ENCODE measurements at places on chromosomes 1 and 21. TPM values are rescaled to one million over a fixed set of nuclear protein-coding genes. Genes with fewer than 3 reads are reported as not detected.

- peak; percentile 46 for DNase-seq
Measured at GRCh38 chr1:202131956-202132821, 9.5 kb downstream of the GPR37L1 start.

DNA sequence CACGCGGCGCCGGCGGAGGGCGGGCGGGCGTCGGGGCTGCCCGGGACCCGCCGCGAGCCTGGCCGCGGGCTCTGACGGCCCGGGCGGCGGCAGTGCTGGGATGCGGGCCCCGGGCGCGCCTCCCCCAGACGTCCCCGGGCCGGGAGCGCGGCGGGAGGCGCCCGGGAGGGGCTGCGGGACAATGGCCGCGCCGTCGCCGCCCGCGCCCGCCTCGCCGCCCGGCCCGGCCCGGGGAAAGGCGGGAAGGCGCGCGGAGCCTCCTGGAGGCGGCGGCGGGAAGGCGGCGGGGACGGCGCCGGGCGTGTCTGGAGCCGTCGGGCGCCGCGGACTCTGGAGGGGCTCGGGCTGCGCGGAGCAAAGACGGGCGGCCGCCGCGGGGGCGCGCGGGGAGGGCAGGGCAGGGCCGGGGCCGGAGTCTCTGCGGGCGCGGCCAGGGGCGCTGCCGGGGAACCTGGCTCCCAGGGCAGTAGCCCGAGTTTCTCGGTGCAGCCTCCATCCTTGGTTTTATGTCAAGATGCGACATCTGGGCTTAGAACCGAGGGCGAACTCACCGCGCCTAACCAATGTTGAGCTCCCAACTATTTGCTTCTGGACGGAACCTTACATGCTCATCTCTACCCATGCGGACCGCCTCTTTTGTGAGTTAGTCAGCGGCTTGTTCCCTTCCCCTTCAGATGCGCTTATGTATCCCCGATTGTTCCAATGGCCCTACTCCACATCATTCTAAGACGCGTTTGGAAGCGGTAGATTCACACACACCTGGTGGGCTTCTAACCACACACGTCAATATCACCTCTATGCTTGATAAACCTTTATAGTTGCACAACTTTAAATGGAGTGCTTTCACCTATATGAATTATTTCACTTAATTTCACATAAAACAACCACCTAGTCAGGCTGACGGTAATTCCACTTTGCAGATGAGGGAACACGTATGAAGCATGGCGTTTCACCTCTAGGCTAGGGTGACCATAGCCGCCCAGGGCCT, 651 bp downstream of the ZBTB8A start:
- DNase-seq, result peak; percentile 78

GRCh38 chr1:237981223-237981622, 90.5 kb upstream of the ZP4 start:
- DNase-seq, result no peak

DNA sequence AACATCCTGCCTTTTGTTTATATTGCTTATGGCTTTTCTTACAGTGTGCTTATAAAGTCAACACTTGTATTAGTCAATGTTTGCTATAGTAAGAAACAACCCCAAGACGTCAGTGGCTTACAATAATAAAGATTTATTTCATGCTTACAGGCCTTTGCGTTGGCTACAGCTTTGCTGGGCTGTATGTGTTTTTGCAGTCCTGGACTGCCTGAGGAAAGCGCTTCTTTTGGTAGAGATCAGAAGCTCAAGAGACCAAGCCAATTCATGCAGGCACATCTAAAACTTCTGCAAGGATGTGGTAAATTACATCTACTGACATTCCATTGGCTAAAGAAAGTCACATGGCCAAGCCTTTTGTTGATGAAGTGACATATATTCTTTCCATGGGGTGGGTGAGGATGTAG, 17.5 kb upstream of the PRKAA2 start:
- DNase-seq, result no peak

- DNase-seq, result peak; percentile 61
Measured at GRCh38 chr1:154221278-154222001, 685 bp downstream of the UBAP2L start.

DNA sequence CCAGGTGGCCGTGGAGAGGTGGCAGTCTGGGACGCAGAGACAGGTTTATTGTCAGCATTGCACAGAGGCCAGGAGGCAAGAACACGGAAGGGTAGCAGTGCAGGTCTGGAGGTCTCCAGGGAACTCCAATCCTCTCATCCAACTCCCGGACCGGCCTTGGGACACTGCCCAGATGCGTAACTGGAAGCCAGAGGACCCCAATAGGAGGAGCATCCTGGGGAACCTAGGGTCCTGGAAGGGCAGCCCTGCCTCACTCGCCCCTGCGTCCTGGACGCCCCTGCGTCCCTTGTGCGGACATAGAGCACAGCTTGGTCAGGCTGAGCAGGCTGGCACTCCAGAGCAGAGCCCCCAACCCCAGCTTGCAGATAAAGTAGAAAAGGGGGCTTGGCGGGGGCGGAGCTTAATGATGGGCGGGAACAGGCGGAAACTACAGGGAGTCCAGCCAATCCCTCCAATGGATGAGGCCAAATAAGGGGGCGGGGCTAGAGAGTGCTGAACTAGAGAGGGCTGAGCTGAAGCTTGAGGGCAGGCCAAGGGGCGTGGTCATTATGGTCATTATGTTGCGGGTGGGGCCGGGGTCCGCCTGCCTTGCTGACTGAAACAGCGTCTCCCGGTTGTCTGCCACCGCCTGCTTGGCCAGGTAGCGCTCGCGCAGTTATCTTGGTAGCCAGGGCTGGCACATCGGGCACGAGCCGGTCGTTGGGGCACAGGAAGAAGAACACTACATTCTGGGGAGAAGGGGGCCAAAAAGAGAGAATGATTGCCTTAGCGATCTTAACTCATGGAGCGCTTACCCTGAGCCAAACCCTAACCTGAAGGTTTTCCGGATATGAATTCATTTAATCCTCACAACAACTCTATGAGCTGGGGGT, 3.7 kb upstream of the ARHGEF19 start:
- DNase-seq, result peak; percentile 97

DNA sequence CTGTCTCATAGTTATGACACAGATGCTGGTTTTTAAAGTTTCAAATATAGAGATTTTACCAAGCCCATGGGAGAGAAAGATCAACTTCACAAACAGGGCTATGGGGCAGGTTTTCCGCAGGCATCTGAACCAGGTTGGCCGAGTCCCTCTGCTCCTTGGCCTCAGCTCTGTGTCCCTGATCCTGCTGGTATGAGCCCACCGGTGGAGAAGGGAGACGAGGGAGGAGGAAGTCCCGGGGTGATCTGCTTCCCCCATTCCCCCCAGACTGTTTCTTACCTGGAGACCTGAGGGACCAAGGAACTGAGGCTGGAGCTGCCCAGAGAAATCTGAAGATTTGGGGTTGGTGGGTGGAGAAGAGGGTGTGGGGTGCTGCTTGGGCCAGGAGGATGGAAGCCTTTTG, 28.9 kb upstream of the BTG2 start:
- DNase-seq, result no peak

Gene BMP8B
- total RNA-seq, result 5.2 TPM

DNA sequence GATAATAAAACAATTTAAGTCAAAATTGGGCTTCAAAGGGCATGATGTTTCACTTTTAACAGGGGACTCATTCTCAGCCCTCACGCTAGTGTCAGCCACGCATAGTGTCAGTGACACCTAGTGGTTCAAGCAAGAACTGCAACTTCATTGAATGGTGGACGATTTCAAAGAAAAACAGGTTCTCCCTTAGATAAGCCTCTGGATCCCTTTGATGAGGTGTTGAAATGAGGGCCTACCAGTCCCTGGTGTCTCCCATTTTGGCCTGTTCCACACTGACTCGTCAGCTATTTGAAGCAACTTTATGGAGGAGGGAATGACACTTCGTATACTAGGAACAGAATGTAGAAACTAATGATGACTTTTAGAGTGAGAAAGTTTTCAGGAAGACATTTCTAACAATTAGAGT, 56.2 kb downstream of the FCRL5 start:
- no peak for DNase-seq

Gene CCDC17
- total RNA-seq, result 17.1 TPM

Gene RNF186
- total RNA-seq, result not detected

Gene ADGRL2
- total RNA-seq, result 13.6 TPM

DNA sequence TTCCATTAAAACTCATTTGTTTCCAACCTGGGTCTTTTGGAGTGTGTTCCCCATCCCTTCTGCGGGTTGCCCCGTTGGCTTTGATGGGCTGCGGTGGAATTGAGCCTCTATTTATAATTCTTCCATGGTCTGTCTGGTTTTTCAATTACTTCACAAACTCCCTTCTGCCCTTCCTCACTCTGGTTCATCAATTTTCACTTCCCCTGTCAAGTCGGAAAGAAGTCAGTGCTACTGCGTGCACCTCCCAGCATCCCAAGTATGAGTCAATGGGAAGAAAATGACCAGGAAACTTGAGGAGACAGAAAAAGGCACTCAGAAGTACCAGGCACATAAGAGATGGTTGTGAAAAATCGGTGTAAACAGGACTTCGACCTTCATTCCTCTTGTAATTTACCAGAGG, 126.2 kb downstream of the KAZN start:
- no peak for DNase-seq

DNA sequence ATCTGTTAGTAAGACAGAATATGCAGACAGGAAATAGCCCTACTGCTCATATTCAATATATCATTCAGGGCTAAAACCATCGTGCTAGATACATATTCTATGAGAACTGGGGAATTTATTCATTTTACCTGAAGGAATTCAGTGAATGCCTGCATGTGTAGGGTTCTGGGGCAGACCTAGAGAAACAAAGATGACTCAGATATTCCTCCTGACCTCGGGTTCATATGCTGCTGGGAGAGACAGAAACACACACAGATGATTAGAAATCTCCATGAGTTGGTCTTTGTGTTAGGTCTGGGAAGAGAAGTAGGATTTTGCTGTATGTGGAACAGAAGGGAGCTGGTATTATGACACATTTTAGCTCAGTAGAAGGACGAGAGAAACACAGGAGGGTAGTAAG, 176.5 kb upstream of the ST6GALNAC5 start:
- DNase-seq, result no peak

DNA sequence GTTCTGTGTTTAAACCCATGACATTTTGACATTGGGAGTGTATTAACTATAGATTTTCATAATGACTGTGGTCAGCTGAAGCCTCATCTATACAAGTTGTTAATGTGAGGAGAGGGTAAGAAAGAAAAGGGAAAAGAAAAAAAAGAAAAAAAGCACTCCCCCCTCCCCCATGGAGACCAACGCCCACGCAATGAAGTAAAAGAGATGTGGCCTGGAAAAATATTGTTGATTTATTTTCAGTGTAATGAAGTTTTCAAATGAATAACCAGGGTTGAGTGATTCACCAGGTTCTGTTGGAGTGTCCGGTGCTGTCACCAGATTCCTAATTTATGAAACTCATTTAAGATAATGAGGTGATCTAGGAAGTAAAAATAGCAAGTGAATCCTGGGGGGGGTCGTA, 4.7 kb downstream of the RNF220 start:
- DNase-seq, result no peak
